Ecto neural progenitor cell (in vitro differentiated cells): ENCODE measurements at places on chromosomes 2 and 18.

- no peak for DNase-seq
Observed at GRCh38 chr2:149040451-149040850, 2.0 kb downstream of the LYPD6B start.

DNA sequence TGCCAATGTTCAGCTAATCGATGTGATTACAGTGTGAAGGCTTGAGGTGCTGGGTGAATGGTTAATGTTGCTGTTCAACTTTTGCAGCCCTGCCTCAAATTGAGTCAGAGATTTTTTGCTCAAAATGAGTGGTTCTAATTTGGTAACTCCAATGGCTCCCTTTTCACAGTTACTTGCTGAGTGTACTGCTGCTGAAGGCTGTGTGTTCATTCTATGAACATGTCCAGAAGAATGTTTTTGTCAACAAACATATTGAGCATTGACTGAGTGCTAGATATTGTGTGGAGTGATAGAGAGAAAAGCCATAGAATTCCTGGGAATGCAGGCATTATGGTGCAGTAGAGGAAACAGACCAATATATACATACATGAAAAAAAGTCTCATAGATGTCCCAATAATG is 39.0 kb upstream of the TCF4 start:
- no peak for DNase-seq

DNA sequence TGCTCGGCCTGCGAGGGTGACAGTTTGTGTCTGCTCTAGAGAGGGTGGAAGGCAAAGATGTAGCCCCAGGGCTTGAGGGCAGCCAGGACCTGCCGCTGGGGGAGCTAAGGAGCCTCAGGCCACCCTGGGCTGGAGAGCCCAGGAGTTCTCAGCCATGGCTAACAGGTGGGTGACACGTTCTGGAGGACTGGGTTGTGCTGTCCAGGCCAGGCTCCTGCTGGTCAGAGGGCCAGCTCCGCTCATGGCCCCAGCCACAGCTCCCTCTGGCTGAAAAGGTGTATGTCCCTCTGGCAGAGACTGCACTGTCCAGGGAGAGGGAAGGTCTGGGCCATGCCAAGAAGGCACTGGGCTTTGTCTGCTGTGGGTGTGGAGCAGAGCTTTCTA is 19.2 kb downstream of the TMEM185B start:
- no peak for DNase-seq

- DNase-seq = no peak
Observed at GRCh38 chr18:3388323-3388722, 61.6 kb upstream of the TGIF1 start.

GRCh38 chr2:133265432-133265949 is 302.8 kb downstream of the NCKAP5 start:
- peak; percentile 65 for DNase-seq

DNA sequence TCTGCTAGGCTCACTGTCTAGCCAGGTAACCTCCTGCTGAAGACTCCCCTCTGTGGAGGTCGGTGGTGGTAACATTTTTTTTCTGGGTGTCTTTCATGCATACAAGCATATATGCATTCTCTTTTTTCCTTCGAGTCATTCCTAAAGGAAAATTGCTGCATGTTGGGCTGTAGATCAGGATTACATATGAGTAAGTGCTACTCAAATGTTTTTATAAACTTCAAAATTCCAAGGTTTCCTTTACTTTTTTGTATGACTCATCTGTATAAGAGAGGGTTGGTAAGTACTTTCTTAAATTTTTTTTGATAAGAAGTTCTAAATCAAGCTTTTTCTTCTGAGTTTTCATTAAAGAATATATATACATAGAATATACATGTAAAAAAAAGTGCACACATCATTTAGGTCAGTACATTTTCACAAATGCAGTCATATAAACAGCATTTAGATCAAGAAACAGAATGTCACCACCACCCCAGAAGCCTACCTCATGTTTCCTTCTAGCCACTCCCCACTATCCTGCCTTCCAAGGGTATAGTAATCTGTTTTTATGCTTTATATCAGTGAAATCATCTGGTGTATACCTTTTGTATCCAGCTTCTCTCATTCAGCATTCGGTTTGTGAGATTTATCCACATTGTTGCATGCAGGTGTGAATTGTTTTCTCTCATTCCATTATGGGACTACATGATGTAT is 128.0 kb upstream of the MAP3K20 start:
- no peak for DNase-seq

GRCh38 chr18:58148954-58149471 is 105.0 kb downstream of the NEDD4L start:
- DNase-seq = no peak

DNA sequence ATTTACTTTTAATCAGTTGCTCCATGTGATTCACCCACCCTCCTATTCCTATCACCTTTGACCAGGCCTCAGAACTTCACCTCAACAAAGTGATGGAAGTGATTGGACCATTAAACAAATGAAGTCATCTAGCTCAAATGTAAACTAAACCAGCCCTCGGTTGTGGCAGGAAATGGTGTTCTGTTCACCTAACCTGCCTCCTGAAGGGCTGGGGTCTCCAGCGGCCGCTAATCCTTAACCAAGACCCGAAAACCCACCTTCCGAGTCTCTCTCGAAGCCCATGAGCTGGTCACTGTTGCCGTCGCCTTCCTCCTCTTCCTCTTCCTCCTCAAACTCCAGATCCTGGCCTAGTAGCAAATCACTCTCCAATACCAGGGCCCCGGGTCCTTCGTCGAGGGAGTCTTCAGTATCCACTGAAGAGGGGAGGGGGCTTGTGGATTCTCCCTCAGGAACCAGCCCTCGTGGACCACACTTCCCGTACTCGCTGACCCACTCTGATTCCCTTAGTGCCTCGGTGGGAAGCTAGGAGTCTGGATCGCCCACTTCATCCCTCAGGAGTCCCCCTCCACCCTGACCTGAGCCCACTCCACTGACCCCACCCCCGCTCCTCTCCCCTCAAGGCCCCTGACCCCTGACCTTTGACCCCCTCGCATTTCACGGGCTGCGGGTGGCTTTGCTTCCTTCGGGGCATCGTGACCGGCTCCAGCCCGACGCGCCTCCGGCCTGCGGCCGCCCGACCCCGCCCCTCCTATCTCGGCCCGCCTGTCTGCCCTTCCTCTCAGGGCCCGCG is 503 bp downstream of the ZNF513 start:
- DNase-seq = peak; percentile 90

DNA sequence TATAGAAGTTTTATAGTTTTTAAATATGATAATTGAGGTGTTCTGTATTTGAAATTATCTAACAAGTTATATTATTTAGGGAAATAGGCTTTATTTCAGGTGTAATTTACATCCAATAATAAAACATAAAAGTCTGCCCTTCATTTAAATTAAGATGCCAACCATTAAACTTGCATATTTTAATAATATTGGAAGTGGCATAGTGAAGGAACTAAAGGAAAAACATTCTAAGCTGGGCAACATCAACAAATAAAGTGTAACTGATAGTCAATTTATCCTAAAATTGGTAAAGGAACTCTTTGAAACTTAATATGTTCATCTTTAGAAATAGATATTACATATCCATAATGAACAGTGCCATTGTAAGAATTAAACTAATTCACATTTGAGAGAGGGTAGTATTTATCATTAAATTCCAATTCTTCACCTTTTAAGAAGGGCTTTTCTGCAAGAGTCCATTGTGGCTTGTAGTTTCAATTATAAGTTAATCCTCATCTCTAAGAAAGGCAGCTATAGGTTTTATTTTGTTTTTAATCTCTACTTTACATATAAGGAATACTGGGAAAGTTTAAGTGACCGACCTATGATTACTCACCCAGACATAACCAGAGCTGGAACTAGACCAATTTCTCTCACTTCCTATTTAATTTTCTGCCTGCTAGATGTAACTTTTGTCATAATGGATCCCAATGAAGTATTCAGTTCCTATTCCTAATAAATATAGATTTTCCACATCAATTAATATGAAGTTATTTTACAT is 401.6 kb downstream of the XIRP2 start:
- DNase-seq = no peak

DNA sequence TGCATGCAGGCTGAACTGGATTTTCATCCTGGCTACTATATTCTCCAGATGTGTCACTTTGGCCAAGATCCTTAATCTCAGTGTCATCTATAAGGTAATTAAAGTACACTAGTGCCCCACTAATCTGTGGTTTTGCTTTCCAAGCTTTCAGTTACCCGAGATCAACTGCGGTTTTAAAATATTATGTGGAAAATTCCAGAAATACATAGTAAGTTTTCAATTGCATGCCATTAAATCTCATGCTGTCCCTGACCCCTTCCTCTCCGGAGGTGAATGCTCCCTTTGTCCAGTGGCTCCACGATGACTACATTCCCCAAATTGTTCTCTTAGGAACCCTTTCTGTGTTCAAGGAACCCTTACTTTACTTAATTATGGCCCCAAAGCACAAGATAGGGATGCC is 5.3 kb upstream of the TYMS start:
- no peak for DNase-seq

DNA sequence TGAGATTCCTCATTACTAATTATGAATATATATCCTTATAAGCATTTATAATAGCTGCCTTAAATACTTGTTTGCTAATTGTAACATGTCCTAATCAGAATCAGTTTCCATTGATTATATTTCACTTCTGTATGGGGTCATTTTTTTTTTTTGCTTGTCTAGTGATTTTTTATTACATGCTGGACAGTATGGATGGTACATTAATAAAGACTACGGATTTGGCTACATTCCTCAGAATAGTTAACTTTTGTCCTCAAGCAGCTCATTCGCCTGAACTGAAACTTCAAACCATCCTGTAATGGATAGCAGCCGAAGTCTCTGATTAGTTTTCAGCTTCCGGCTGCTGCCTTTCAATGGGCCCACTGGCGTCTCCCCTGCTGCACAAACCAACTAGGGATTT is 11.7 kb downstream of the TGIF1 start:
- no peak for DNase-seq

GRCh38 chr2:10707831-10708230 is 13.6 kb upstream of the ATP6V1C2 start:
- DNase-seq = no peak

DNA sequence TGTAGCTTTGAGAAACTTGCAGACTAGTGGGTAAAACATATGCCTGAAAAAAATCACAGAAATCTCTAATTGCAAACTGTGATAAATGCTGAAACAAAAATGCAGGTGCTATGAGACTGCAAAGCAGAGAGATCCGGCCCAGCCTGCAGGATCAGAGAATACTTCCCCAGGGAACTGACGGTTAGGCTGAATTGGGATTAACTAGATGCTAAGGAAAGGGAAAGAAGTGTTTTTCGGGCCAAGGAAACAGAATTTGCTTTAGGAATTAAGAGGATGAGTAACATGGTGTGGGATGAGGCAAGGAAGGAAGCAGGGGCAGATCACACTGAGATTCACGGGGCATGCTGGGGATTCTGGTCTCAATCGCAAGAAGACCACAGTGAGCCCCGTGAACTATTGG is 71.5 kb downstream of the OSBPL6 start:
- DNase-seq = no peak

DNA sequence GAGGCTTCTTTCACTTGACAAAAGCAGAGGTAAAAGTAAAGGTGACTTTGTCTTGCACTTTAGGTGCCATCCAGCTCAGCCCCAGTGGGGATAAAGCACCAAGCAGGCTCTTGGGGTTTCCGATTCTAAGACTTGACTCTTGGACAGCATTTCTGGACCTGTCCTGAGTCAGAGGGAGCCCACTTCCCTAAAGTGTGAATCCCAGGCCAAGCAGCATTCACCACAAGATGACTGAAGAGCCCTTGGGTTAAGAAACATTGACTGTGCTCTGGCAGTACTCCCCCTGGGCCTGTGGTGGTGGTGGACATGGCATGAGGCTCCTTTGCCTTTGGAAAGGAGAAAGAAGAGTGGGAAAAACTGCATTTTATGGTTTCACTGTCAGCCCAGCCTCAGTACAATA is 638.0 kb upstream of the VRK2 start:
- DNase-seq = no peak

DNA sequence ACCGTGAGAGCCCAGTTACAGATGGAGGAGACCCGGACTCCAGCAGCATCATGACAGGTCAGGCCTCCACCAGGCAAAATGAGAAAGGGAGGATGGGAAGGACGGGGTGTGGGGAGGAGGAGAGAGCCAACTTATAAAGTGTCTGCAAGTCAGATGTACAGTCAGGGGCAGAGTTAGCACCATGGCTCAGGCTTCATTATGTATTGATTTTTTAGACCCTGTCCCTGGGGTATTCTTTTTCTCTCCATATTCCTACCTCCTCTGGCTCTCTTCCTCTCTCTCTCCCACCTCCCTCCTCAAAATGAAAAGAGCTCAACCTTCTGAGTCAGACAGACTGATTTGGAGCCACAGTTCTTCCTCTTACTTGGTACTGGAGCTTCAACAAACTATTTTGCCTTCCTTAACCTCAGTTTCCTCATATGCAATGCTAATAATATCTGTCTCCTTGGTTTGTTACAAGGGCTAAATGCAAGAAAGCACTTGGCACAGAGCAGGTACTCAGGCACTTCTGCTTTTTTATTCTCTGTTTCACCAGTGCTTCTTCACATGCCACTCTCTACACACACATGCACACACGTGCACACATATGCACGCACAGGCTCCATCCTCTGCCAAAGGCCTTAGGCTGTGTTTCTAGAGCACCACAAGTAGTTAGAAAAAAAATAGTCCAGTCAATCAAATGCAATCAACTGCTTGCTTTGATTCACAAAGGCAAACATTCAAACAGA is 92.3 kb upstream of the PKDCC start:
- DNase-seq = no peak

- DNase-seq = no peak
Observed at GRCh38 chr2:105087273-105087672, 49.4 kb downstream of the MRPS9 start.

- DNase-seq = no peak
Observed at GRCh38 chr2:182477774-182478173, 50.9 kb upstream of the PDE1A start.

DNA sequence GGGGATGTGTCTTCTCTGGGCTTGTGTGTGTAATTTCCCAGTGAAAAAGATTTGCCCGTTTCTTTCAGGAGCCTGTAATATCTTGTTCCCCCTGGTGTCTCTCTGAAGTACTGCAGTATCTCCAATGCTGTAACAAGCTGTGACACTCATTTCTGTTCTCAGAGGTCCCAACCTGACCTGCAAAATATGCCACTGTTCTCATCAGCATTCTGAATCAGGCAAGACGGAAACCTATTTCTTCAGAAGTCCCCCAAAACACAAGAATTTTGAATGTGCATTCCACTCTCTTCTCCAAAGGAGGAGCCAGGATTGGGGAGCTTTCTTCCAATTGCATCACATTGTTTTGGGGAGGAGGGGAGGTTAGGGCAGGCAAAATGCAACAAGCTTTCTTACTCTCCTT is 77.0 kb upstream of the CNGA3 start:
- DNase-seq = no peak

DNA sequence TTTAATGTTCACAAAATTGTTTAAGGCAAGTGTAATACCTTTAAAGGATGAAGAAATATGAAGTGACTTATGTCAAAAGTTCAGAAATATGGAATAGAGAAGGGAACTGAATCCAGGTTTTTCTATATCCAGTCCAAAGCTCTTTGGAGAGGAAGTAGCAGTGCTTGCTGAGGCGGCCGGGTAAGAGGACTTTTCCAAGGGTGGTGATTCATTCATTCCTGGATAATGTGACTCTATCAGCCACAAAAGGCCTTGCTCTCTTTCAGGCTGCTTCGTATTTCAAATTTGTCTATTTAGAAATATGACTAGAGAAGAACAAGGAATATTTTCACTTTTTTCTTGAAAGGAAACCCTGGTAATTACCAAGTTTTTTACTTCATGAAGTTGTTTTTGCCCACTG is 830.1 kb upstream of the ZEB2 start:
- DNase-seq = no peak

- DNase-seq = no peak
Observed at GRCh38 chr18:39845106-39845505, 2109.9 kb upstream of the PIK3C3 start.

GRCh38 chr2:14905571-14905970 is 273.1 kb downstream of the LRATD1 start:
- no peak for DNase-seq

- DNase-seq = no peak
Observed at GRCh38 chr2:127181851-127182250, 38.2 kb downstream of the CYP27C1 start.
